ENCODE measurements at places on chromosomes 3 and 15.

GRCh38 chr3:13420831-13421765, 976 bp upstream of the NUP210 start:
- no peak for DNase-seq

- no peak for DNase-seq
These were observed 198.8 kb downstream of the LSAMP start for GRCh38 chr3:116246406-116246980.

DNA sequence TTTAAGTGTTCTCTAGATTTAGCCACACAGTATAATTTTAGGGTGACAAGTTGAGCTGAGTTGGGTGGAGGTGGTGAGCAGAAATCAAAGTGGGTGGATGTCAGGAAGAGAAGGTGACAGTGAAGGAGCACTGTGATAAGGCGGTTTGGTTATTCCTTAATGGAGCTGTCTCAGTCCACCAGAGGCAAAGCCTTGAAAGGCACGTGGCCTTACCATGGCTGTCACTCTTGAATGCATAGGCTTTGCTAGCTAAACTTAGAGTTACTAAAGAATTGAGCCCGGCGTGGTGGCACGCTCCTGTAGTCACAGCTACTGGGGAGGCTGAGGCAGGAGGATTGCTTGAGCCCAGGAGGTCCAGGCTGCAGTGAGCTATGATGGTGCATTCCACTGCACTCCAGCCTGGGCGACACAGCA, 560 bp upstream of the TTLL13 start:
- no peak for DNase-seq

- DNase-seq: no peak
These were observed 13.0 kb upstream of the UPK1B start for GRCh38 chr3:119160361-119160760.

- DNase-seq: no peak
These were observed 61.7 kb downstream of the THRB start for GRCh38 chr3:24432989-24433388.

DNA sequence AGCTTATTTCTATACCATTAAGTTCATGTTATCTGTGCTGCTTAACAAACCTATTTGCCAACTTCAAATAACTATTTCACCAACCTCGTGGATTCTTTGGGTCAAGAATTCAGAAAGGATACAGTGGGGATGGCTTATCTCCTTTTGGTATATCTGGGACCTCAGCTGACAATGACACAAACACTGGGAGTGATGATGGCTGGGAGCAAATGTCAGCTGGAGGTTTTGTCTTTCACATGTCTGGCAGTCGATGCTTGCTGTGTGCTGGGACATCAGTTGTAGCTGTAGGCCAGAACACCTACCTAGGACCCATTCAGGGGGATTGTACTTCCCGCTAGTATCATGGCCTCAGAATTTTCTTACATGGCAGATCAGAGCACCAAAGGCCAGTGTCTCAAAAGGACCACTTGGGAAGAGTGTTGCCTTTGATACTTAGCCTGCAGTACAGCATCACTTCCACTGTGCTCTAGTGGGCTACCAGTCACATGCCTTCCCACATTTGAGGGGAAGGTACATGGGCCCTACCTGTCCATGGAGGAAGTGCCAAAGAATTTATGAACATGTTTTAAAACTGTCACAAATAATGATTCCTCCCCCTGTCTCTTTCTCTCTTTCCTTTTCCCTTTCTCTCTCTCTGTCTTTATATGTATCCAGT, 23.7 kb upstream of the FAM98B start:
- no peak for DNase-seq

DNA sequence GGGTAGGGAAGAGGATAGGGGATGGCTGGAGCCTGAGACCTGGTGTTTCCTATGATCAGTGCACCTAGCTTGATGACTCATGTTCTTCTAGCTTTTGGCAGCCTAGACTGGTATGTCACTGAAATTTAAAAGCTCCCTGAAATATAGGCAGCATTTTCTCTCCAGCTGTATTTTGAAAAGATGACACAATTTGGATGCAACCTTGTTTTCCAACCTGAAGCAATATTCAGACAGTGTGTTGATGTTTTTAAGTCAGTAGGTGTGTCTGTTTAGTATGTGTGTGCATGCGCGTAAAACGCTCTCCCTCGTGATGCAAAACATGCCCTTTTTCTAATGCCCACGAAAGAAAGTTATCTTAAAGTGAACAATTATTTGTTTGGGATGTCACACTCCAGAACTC, 58.5 kb downstream of the RPL22L1 start:
- DNase-seq: peak; percentile 62

DNA sequence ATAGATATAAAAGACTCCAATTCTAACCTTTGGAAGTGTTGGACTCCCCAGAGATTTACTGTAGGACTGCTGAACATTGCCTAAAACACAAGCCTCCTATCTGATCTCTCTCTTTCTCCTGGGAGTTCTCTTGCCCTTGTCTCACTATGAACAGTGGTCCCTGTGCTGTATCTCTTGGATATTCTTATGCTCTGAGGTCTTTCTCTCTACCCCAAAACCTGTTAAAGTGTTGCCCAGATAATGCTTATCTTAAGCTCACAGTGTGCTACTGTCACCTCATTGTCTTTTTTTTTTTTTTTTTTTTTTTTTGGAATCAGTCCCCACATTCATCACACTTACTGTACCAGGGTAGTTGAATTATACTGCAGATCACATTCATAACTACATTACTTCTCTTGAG, 131.0 kb upstream of the CBLB start:
- no peak for DNase-seq

- DNase-seq: no peak
These were observed 6.6 kb downstream of the PLS1 start for GRCh38 chr3:142602619-142603385.

- peak; percentile 53 for DNase-seq
These were observed 18.6 kb downstream of the NEK4 start for GRCh38 chr3:52752045-52752660.

DNA sequence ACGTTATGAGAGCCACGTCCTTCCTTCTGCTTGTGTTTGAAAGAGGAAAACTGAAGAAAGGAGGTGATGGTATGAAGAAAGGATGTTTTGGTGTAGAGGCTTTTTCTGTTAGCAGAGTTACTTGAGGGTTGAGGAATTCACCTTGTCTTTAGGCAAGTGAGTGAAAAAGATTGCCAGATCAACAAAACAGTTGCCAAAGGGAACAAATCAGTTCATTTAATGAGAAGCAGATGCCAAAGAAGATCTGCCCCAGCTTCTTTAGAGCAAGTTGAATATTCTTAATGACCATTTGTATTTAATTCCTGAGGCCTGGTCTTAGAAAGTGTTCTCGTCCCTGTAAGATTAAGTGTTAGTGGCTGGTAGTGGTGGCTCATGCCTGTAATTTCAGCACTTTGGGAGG, 2.6 kb downstream of the CHCHD6 start:
- no peak for DNase-seq

DNA sequence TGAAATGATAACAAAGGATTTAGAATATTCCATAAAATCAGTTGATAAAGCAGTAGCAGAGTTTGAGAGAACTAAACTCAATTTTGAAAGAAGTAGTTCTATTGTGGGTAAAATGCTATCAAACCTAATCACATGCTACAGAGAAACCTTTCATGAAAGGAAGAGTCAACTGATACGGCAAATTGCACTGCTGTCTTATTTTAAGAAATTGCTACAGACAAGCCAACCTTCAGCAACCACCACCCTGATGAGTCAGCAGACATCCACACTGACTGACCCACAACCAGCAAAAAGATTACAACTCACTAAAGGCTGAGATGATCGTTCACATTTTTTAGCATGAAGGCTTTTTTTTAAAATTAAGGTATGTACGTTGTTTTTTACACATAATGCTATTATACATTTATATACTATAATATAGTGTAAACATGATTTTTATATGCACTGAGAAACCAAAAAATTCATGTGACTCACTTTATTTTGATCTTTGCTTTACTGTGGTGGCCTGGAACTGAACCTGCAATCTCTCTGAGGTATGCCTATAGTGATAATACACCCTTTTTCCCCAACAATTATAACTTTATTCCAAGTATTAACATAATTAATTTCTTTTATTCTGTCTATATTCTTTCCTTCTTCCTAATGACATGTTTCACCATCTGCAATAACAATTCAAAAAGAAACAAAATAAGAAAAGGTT, 109.9 kb downstream of the TBC1D5 start:
- DNase-seq: peak; percentile 83

GRCh38 chr3:111961461-111962164, 17.2 kb upstream of the ABHD10 start:
- no peak for DNase-seq

DNA sequence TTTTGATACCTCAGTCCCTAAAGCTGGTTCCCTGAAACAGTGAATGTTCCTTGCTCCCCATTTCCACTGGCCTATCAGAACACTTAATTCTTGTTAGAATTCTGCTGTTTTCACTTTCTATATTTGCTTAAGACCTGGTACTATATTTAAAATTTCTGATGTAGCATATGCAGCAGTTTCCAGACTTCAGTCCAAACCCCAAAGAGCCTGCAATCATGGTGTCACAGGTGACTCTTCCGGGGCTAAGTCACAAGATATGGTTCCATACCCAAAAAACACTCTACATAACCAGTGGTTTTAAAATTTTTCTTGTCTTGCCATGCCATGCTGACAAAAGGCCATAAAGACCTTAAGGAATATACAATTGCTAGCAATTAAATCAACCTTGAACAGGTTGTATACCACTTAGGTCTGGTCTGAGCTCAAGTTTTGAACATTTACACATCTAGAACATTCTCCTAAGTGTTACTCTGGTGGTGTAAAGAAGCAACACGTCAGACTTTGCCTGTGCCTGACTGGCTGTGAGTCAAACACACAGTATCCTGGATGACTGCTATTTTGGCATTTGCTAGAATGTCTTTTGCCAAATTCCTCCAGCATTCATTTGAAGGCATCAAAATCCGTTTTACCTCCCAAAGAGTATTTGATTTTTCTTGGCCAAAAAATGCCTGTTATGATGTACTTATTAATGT, 160.0 kb downstream of the FRMD5 start:
- peak; percentile 92 for DNase-seq

DNA sequence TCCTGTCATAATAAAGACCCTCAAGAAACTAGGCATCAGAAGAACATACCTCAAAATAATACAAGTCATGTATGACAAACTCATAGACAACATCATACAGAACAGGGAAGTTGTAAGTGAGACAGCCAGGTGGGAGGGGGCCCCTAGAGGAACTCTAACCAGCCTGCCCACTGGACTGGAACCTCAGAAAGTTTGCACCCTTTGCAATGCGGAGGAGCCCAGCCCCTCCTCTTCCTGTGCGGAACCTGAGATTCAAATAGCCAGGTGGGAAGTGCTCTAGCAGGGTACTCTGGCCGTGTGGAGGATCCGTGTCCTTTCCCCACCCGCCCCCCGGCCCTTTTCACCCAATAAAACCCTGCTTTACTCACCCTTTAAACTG, 387.0 kb upstream of the CBLB start:
- DNase-seq: no peak

- DNase-seq: no peak
These were observed 28.8 kb downstream of the SIAH2 start for GRCh38 chr3:150733936-150734794.

GRCh38 chr15:89416339-89417183, 79.8 kb downstream of the RHCG start:
- DNase-seq: peak; percentile 83

DNA sequence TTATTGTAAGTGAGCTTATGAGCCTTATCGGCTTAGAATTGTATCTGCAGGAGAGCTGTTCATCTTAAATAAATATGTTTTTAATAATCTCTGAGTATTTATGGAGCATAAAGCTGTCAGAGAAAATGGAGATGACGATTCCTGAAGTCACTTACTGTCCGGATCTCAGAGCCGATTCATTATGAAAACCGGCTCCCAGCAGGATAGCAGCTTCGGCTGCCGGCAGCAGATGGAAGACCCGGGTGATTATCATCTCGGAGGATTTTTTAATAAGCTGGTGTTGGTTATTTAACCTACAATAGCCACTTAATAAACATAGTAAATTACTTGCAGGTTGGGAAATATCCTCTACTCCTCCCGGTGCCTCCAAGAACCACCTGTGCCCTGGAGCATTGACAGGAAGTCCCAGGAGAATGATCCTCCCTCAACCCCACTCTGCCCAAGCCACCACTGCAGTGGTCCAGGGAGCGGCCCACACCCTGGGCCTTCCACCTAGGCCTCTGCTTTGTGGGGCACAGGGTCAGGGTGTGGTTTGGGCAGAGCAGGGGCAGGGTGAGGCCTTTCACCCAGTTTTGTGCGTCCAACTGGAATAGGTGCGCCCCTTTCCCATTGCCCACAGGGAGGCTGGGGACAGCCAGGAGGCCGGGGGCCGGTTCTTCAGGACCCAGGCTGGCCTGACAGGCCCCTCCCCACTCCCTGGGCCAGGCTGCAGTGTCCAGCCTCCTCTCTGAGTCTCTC, 42.2 kb upstream of the PRR23E start:
- no peak for DNase-seq

DNA sequence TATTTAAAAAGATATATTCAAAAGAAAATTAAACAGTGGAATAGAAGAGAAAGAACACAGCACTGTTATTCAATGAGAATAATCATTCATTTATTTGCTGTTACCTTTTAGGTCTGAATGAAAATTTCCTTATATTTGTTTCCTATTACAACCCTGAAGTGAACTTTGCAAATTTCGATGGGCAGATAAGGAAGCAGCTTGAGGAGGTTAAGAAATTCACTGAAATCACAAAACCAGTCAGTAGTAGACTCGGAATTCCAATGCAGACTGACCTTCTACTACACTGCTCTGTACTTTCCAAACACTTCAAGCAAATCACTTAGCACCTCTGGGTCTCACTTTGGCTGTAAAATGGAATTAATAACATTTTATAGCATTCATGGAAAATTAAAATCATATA, 172.0 kb upstream of the TP63 start:
- no peak for DNase-seq

GRCh38 chr3:13853978-13854296, 25.9 kb downstream of the WNT7A start:
- DNase-seq: no peak

DNA sequence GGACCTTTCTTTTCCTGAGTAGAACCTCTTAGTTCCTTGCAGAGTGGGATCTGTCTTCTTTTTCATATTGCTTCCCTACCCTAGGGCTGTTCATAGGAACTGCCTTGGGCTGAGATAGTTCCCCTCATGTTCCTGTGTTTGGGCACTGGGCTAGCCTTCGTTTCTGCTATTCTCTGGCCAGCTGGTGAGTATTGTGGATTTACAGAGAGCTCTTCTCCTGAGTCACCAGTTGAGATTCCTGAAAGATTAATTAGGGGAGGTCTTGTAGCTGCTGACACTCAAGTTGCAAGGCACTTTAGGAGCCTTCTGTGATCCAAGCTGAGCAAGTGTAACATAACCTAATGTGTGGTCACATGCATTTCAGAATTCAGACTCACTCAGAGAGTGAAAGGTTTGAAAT, 30.7 kb downstream of the CHD2 start:
- DNase-seq: peak; percentile 91

- DNase-seq: peak; percentile 73
These were observed 107.5 kb upstream of the CHRM5 start for GRCh38 chr15:33860754-33861153.

All from GM23248 (cell line).